Renal cortical epithelial cell (primary cell): ENCODE measurements at places on chromosomes 6 and 20.

DNA sequence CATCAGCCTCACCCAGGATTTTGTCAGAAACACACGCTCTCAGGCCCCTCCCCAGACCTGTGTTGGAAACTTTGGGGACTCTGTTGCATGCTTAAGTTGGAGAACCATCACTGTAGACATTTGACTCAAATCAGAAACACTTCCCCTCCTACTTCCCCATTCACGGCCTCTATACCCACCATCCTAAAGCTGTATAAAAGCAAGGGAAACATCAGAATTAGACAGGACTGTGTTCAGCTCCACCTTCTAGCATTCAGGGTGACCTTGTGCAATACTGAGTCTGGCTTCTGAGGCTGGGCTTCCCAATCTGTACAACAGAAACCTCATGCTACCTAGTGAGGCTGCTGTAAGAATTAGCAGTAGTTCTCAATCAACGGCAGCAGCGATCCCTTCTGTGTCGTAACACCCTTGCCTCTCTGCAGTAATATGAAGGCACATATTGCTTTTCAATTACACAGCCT, 252.3 kb downstream of the LY86 start:
- no peak for DNase-seq

- DNase-seq = no peak
Measured at GRCh38 chr6:83844170-83844569, 9.0 kb upstream of the RIPPLY2 start.

DNA sequence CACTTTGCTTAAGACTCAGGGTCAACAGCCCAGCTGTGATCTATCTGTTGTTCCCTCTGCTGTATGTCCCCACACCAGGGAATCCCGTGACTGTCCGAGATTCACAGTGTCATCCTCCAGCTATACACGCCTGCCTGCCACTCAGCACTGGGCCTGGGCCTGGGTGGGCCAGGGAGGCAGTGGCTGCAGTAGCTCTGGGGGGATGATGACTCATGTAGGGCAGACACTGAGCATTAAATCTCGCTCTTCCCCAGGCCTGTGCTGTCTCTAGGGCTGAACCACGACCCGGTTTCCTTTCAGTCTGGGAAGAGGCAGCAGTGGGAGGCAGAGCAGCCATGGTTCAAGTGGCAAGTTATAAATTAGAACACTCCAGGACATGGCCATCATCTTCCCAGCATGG, 173.9 kb downstream of the LRFN2 start:
- DNase-seq = no peak

DNA sequence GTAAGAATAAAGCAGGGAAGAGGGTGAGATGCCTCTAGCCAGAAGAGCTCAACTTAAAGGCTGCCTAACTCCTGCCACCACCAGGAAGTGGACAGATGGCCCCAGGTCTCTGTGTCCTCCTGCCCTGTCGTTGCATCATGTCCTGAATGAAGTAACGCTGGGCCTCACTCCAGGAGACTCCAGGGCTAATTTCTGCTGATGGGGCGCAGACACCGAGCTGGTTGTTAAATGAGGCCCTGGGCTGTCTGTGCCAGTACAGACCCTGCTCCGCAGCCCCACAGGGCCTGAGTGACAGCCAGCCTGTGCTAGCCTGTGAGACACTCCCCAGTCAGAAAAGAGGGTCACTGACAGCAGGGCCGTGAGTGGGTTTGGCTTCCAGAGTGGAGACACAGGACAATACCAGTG, 6.5 kb downstream of the IP6K3 start:
- no peak for DNase-seq

DNA sequence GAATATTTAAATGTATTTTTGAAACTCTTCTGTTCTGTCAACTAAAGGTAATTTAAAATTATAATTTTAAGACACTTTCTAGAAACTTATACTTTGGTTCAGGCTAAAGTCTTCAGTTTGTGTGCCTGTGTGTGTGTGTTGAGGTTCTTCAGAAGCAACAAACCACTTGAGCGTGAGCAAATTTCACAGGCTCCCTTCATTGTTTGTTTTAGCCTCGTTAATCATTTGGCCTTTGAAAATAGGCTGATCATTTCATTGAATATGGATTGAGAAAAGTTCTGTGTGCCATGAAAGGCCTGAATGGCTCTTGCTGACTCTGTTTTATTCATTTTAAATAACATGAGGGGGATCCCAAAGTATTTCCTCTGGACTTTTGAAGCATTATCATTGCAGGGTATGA, 420.1 kb downstream of the CDKAL1 start:
- peak; percentile 63 for DNase-seq
